ENCODE measurements at places on chromosomes 2 and 18. TPM values are rescaled to one million over a fixed set of nuclear protein-coding genes. Genes with fewer than 3 reads are reported as not detected.

The SERPINB11 gene
- not detected for total RNA-seq

The SKOR2 gene
- not detected for total RNA-seq

- no peak for DNase-seq
Measured at GRCh38 chr2:71512386-71512785, 59.0 kb downstream of the DYSF start.

- DNase-seq, result no peak
Measured at GRCh38 chr18:69599377-69599776, 198.7 kb downstream of the DOK6 start.

- no peak for DNase-seq
Measured at GRCh38 chr2:58239243-58239925, 1.7 kb downstream of the FANCL start.

DNA sequence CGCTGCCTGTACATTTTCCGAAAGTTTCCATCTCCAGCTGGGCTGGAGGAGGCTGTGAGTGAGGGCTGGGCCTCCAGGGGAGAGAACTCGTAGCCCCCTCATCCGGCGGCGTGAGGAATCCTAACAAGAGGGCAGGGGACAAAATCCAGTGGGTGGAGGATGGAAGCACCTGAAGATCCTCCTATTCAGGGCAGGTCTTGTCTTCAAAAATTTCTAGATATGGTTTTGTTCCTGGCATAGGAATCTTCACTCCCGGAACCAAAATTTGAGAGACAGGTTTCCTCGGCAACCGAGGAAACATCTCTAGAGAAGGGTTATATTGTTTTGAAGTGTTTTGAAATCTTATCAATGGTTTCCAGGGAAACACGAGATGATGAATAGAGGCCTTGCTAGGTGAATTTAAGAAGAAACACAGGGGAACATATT lies 136.7 kb downstream of the SH3BP4 start:
- DNase-seq, result no peak

DNA sequence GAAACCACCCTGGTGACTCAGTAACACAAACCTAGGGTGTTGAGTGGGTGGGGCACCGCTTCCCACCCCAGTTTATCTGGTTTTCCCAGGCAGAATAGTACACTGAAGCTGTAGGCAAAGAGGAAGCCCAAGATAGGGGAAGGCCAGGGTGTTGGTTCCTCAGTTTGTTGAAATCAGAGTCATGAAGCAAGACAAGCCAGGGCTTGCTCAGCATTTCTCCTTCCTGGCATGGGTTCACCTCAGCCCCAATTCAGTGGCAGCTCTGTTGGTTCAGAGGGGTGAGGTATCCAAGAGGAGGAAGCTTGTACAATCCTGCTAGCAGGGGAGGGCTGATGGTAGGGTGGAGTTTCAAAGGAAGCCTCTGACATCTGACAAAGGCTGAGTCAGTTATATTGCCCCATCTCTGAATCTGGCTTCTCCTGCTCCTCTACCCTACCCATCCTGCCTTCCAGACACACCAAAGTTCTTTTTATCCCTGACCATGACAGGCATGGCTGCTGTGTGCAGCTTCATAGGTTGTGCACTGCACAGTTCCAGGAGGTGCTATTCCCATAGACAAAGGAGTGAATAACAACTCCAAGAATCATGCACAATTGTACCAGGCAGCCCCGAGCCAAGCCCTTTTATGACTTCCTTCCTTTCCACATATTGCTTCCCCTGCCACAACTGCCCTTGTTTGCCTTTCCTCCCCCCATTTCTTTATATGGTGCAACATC lies 24.9 kb upstream of the RAB10 start:
- peak; percentile 91 for DNase-seq

GRCh38 chr2:27622921-27623384 lies 5.9 kb downstream of the CCDC121 start:
- no peak for DNase-seq

DNA sequence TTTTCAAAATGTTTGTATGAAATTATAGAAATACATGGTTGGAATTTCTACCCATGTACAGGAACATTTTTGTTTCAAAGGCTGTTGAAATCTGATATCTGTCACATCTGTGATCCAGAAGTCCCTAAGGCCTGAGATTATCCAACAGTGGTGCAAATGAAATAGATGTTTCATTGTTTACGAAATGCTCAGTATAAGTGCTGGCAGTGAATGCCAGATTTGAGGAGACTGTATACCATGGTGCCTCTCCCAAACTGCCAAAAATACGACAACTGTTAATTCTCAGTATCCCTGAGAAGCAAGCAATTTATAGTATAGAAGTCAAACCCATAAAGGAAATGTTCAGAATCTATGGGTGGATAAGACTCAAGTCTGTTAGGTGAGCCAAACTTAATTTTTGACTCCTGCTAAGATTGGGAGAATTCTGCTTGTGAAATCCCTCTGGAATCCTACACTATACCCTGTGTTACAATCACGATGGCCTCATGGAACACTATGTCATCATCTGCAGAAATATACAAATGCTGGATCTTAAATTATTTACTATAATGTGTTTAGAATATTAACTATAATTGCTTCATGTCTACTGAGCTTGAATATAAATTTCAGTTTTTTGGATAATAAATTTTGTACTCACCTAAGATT lies 71.2 kb upstream of the DOCK10 start:
- no peak for DNase-seq

DNA sequence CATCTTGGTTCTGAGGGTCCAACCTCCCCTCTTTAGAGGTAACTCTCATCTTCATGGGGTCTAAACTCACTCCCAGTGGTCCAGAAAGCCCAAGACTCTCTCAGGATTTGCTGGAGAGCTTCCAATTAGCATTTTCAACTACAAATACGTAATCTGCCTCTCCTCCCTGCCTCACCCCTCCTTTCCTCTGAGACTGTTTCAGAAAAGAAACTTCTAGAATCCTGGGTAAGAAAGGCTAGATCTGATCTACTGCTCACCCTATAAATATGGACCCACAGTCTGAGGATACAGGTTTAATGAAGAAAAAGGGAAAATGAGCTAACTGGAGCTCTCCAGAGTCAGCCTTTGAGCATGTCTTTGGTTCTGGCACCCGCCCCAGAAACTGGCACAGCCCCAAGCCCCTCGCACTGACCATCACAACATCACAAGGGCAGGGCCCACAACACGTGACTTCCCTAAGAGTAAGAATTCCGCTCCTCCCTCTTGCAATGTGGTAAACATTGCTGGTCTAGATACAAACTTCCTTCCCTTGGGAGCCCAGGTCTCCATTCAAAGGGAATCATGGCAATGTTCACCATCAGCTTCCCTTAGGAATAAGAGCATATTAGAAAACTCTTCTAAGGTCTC lies 21.7 kb upstream of the IHH start:
- DNase-seq, result no peak

All from ureter (tissue), 1 donor.